ENCODE measurements at places on chromosomes 7 and 10. TPM values are rescaled to one million over a fixed set of nuclear protein-coding genes. Genes with fewer than 3 reads are reported as not detected.

Gene JMJD1C
- 88.9 TPM for total RNA-seq

DNA sequence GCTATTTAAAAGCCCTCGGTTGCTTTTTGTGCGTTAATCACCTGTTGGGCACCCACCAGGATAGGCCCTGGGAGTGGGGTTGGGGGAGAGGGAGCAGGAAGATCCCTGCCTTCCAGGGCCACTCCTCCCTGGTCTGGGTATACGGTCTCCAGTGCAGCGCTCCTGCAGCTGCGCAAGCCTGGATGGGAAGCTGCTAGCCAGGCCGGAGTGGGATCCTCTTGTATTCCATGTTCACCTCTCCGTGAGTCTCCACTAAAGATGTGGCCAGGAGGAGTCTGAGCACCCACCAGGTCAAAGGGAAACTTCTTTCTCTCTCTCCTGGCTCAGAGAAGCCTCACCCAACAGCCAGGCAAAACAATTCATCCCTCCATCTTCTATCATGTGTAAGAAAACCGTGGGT lies 78.8 kb upstream of the ANLN start:
- H3K4me1 ChIP-seq, result peaks cover 7% of the 10 kb centered on the region
- H3K27me3 ChIP-seq, result peaks cover 7% of the 10 kb centered on the region
- no peaks in the 10 kb centered on the region for H3K36me3 ChIP-seq
- no peak overlapping the region for H3K4me3 ChIP-seq
- no peak overlapping the region for H3K27ac ChIP-seq
- DNase-seq, result no peak

DNA sequence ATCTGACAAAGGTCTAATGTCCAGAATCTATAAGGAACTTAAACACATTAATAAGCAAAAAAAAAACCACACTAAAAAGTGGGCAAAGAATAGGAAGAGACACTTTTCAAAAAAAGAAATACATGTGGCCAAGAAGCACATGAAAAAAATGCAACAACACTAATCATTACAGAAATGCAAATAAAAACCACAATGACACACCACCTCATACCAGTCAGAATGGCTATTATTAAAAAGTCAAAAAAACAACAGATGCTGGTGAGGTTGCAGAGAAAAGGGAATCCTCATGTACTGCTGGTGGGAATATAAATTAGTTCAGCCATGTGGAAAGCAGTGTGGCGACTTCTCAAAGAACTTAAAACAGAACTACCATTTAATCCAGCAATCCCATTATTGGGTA lies 119.0 kb downstream of the LMBR1 start:
- no peak overlapping the region for H3K27ac ChIP-seq
- no peaks in the 10 kb centered on the region for H3K27me3 ChIP-seq
- no peaks in the 10 kb centered on the region for H3K4me1 ChIP-seq
- no peak overlapping the region for H3K4me3 ChIP-seq
- no peaks in the 10 kb centered on the region for H3K36me3 ChIP-seq

DNA sequence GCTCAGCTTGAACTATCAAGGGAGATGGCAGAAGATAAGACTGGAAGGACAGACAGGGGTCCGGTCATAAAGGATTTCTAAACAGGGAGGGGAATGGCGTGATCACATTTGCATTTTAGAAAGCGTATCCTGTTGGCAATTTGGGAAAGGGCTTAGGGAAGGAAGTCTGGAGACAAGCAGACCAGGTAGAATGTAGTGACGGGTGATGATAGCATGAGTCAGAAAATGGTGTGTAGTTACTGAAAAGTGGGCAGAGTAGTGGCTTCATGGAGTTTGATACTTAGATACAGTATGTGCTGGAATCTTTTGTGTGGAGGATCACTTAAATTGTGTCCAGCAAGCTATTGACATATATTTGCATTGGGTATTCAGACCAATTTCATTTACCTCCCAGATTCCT lies 61.2 kb downstream of the LRGUK start:
- no peak for DNase-seq
- H3K4me1 ChIP-seq, result no peaks in the 10 kb centered on the region
- H3K27ac ChIP-seq, result no peak overlapping the region
- H3K4me3 ChIP-seq, result no peak overlapping the region
- H3K27me3 ChIP-seq, result no peaks in the 10 kb centered on the region

- H3K4me3 ChIP-seq, result no peak overlapping the region
- no peaks in the 10 kb centered on the region for H3K27me3 ChIP-seq
These were observed 194.7 kb upstream of the SEMA3A start for GRCh38 chr7:84389242-84389641.

Gene EPDR1
- 10.6 TPM for total RNA-seq

DNA sequence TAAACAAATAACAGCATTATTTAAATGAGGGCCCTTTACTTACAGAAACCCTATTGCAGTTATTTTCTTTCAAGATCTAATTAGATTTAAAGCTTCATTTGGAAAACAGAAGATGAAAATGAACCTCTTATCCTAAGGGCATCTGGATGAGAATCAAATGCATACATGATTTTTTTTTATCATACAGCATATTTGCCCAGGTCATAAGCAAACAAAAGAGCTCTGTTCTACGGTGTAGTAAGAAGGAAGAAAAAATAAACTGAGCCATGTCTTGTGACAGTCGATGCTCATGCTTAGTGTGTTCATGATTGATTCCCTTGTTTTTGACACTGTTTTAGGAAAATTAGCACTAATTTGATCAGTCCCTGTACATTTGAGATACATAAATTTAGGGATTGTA lies 202.6 kb upstream of the RNF32 start:
- no peak overlapping the region for H3K27ac ChIP-seq
- H3K36me3 ChIP-seq, result no peaks in the 10 kb centered on the region
- no peak overlapping the region for H3K4me3 ChIP-seq
- H3K4me1 ChIP-seq, result no peaks in the 10 kb centered on the region

Gene TBRG4
- 32.2 TPM for total RNA-seq

DNA sequence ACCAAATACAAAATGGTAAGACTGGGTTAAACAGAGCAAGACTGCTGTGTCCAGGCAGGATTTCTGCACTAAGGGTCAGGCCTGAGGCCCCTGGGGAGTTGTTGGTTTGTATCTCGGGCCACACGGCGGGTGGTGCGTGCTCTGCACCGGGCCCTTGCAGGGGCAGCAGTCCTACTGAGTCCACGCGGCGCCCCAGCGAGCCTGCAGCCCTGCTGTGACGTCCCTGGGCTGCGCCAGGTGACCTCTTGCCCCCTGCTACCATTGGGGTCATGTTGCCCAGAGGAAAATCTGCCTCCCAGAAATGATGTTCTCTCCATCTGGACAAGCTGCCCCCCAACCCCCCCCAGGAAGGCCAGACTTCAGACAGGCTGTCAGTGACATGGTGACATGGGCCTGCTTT lies 281.5 kb downstream of the CELF2 start:
- no peaks in the 10 kb centered on the region for H3K27me3 ChIP-seq
- H3K4me1 ChIP-seq, result no peaks in the 10 kb centered on the region
- no peak overlapping the region for H3K27ac ChIP-seq
- DNase-seq, result no peak
- H3K4me3 ChIP-seq, result no peak overlapping the region
- no peaks in the 10 kb centered on the region for H3K36me3 ChIP-seq

DNA sequence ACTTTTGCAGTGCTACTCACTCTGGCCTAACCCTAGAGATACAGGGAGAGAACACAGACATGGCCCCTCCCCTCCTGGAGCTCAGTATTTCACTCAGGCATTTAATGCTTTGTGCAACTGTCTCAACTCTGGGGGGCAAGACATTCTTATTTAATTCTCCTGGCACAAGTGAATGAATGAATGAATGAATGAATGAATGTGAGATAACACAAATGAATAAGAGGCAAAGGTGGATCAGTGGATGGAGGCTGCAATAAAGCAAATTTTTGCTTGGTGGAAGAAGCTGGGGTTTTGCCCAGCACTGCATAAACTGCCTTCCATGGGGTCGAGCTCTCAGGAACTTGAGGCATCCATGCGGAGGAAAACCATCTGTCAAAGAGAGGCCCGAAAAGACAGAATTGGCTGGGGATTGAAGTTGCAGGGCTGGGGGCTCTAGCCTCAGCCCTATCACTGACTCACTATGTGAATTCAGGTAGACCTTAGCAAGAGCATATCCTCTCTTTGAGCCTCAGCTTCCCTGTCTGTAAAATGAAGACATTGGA lies 441.4 kb upstream of the ZMIZ1 start:
- no peak overlapping the region for H3K27ac ChIP-seq
- peaks cover 56% of the 10 kb centered on the region for H3K27me3 ChIP-seq
- H3K36me3 ChIP-seq, result no peaks in the 10 kb centered on the region
- peaks cover 12% of the 10 kb centered on the region for H3K4me1 ChIP-seq
- no peak overlapping the region for H3K4me3 ChIP-seq

GRCh38 chr10:27413387-27413786 lies 90.7 kb upstream of the RAB18 start:
- H3K4me1 ChIP-seq, result no peaks in the 10 kb centered on the region
- no peaks in the 10 kb centered on the region for H3K36me3 ChIP-seq

DNA sequence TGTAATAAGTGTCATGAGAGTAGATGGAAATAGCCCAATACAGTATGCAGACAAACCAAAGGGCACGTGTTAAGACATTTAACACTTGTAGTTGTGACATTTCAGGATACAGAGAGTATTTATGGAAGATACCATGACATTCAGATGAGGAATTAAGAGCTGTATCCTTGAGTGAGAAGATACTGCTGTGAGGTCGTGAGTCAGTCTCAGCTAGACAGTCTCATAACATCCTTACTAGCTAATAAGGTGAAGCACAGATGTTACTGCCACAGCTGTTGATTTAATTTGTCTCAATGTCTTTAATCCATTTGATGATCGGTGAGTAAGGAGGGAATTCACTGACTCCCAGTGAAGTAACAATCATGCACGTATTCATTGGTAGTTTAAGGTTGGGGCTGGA lies 288.0 kb upstream of the AKR1E2 start:
- no peaks in the 10 kb centered on the region for H3K4me1 ChIP-seq
- H3K4me3 ChIP-seq, result no peak overlapping the region
- H3K27me3 ChIP-seq, result no peaks in the 10 kb centered on the region
- no peak overlapping the region for H3K27ac ChIP-seq
- no peaks in the 10 kb centered on the region for H3K36me3 ChIP-seq
- DNase-seq, result no peak

Data from neural progenitor cell (in vitro differentiated cells).